ENCODE measurements at places on chromosomes 5 and 9.

- DNase-seq, result no peak
These were observed 1166.2 kb downstream of the TAF11L14 start for GRCh38 chr5:18800293-18801025.

DNA sequence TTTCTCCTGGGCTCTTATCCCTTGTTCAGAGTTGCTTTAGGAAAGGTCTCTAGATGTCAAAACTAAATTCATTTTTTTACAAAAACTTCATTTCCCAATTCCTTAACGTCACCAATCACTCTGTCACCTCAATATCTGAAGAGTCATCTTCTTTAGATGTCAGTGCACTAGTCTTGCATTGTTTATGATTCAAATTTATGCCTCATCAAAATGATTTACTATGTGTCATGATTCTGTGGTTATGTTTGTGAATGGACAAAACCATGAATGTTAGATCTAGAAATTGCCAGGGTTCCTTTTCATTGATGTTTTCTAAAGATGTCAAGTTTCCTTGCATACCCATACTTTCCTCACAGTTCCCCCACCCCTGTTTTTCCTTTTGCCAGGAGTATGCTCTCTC lies 21.5 kb downstream of the CWC27 start:
- no peak for DNase-seq

GRCh38 chr5:127705120-127705892 lies 2.1 kb downstream of the CCDC192 start:
- DNase-seq, result no peak

DNA sequence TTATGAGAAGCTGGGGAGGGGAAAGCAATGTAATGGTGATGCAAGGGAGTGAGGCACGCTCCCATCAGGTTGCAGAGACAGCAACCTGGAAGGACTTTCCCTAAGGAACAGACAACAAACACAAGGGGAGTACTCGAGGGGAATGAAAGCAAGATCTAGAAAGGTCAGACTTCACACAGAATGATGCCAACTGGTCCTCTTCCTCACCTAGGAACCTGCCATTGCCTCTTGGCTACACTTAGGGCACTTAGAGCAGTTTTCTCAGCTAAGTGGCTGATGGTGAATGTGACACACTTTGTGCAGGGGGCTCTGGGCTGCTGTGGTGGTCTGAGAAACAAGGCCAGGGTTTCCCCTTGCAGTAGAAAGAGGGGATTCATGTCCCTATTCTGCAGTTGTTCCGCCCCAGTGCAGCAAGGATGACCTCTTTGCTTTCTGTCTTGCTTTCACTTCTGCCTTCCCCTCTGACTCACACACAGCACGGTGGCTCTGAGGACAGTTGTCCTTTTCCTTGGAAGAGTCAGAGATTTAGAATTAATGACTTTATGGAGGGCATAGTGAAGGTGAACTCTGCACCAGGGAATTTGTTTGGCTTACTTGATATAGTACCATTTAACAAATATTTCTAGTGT lies 394.0 kb upstream of the KLF4 start:
- no peak for DNase-seq

DNA sequence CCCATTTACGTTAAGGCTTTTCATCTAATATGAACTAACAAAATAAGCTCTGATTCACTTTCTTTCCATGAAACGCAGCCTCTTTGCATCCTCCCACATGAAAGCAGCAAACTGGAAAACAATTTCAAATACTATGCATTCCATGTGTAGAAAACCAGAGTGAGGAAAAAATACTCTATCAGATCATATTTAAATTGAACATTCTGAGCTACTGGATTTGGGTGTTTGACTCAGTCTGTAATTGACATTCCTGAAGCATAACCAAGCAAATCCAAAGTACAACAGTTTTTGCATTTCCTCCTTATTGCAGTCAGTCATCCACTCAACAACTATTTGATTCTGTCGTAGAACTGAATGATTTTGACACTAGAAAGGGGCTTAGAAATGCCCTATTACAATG lies 399.1 kb upstream of the NMUR2 start:
- DNase-seq, result no peak

GRCh38 chr5:36215910-36216309 lies 25.8 kb downstream of the NADK2 start:
- DNase-seq, result no peak

DNA sequence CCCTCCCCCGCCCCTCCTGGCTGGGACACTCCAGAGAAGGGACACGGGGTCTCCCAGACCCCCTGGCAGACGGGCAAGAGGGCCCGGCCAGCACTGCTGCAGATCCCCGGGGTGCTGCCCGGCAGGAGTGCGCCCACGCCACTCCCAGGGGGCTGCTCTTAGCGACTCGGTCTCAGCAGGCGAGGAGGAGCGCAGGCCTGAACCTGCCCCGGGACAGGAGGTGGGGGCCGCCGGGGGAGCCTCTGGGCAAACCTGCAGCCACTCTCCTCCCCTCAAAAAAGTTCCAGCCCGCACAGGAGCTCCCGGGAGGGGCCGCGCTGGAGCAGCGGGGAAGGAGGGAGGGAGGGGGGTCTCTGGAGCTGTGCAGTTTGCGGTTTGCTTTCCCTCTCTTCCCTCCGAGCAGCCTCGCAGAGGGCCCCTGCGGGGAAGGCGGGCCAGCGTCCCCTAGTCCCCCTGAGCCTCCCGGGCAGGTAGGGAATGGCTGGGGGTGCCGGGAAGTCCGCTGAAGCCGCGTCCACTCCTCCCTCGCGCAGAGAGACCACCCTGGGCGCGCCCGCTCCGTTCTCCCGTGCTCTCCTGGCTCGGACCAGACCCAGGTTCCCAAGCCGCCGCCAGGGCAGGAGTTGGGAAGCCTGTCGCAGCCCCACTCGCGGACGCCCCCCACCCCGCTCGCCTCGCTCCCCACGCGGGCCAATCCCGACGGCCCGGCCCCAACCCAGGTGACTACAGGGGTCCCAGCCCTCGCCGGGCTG lies 44.2 kb downstream of the NACC2 start:
- peak; percentile 28 for DNase-seq

DNA sequence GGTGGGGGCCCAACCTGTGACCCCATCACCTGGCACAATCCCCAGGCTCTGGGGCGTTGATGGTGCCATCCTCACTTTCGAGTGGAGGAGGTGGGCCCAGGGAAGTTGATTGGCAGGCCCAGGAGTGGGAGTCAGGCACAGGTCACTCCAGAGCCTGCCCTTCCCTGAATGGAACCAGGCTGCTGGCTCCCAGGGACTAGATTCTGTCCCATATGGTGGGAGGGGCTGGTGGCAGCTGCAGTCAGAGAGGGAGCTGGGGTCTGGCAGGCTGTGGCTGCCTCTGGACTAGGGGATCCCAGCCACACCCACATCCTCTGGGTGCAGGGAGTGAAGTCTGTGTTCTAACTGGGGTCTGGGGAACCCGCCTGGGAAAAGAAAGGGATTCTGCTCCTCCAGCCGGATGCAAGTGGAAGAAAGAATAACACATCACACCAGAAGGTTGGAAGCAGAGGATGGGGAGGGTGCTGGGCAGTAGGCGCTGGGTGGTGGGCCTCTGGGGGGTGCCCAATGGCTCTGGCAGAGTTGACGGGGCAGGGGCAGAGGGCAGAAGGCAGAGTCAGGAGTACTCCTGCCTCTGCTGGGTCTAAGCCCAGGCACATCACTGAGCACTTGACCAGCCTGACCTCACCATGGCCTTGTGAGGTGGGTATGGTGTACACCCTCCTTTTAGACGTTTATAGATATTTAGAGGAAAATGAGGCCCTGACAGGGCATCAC lies 25.8 kb downstream of the CEL start:
- DNase-seq, result no peak

DNA sequence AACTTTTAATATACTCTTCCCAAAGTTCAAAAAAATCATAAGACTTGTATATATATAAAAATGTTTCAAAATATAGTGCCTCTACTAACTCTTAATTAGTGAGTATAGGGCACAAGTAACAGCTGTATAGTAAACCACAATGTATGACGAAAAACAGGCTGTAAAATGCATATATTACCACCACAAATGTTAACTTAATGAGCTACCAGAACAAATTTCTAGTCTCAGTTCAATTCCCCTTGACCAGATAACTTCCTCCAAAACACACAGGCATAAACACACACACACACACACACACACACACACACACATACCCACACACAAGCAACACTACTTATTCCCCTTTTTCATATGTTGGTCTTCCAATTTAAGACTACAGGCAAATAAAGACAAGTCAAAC lies 78.8 kb downstream of the FBXL17 start:
- DNase-seq, result no peak

GRCh38 chr9:72983512-72984225 lies 30.8 kb upstream of the ALDH1A1 start:
- DNase-seq, result no peak

- DNase-seq, result no peak
These were observed 133.9 kb upstream of the ADRA1B start for GRCh38 chr5:159782197-159782994.

- DNase-seq, result no peak
These were observed 1.8 kb upstream of the TMEM250 start for GRCh38 chr9:136120438-136120844.

DNA sequence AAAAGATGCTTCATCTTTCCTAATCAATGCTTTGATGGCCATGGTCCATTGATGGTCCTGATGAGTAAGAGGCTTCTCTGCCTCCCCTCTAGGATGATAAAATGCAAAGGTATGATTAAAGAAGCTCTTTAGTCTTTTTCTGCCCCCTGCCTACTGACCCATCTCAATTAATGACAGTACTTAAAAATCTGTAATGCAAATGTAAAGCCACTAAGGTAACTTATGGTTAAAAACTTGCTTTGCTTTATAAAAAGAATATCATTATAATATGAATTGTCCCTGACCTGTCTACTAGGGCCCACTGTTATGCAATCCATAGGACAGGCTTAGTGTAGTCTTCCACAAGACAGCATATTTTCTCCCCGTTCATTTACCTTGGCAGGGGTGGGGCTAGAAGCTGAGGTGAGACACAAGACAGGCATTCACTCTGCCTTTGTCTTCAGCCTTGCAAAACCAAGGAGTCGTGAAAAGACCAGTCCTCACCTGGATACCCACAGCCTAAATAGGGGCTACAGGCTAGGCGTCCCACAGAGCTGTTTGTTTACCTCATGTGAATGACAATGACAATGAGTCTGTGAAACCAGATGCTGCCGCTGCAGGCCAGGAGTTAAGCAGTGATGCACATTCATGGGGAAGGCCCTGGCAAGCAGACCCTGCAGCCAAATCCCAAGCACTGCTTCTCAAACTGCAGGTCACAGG lies 60.4 kb downstream of the BNC2 start:
- no peak for DNase-seq

DNA sequence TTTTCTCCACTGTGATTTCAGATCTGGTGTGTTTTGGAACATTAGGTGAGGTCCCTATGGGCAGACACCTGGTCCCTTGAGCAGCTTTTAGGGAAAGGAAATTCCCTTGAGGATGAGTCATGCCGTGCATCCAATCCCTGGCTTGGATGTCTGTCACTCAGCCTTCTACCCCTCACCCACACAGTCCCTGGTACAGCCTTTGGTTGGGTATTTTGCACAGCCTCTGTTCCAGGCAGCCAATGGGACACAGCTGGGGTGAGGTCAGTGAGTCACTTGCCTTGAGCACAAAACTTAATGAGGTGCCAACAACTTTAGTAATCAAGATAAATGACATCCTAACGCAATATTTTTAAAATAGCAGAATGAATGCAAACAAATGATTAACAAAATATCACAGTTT lies 22.7 kb upstream of the SVEP1 start:
- no peak for DNase-seq

DNA sequence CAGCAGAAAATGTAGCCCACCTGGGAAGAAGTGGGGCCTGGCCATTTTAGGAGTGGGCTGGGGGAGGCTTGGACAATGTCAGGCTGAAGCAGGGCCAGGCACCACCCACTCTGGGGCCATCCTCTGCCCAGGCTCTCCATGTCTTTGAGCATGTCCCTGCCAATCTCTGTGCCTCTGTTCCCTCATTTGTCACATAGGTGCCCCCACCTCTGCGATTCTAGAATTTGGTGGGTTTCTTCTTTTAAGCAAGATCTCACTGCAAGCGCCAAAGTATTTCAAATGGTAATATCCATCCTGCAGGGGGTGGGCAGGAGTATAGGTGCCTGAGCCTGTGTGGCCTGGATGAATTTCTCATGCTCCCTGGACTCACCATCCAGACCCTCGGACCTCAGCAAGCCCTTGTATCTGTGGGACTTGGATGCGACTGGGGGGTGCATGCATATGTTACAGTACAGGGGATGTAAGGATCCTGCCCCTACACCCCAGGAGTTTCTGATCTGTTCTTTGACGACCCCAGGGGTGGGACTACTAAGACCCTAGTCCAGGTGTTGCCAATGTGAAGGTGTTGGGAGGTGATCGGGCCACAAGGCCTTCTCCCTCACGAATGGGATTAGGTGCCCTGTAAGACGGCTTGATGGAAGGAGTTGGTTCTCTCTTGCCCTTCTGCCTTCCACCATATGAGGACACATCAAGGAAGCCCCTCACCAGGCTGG lies 4.3 kb downstream of the CD74 start:
- DNase-seq, result no peak

DNA sequence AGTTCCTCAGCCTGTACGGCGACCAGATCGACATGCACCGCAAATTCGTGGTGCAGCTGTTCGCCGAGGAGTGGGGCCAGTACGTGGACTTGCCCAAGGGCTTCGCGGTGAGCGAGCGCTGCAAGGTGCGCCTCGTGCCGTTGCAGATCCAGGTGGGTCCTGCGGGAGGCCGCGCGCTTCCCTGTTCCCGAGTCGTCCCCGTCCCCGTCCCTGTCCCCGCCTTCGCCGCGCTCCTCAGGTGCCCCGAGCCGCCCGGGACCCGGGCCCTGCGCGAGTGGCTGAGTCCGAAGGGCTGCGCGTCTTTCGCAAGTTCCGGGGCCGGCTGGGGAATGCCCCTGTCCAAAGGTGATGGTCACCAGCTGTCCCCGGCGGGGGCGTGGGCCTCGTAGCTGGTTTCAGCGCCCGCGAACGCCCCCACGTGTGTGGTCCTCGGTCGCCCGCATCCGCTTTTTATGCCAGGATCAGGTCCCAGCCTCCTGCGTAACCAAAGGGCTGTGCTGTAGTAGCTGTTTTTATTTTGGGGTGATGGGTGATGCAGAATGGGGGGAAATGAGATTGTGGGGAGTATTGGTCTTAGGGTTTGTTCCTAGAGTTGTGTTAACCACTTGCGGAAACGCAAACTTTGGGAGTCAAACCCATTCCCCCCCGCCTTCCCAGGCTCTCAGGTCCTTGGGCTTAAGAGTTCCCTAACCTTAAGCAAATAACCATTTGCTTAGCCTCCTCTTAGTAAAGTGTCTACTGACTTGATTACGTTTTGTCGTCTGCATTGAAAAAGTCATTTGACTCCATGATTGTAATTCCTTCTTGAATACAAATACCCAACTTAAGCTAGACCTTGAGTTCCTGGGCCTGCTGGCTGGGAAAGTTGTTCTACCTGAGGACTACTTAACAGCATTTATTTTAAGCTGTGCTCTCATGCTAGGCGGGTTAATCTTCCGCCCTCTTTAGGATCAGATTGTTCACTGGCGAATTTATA lies 663 bp downstream of the ISOC1 start:
- peak; percentile 39 for DNase-seq

DNA sequence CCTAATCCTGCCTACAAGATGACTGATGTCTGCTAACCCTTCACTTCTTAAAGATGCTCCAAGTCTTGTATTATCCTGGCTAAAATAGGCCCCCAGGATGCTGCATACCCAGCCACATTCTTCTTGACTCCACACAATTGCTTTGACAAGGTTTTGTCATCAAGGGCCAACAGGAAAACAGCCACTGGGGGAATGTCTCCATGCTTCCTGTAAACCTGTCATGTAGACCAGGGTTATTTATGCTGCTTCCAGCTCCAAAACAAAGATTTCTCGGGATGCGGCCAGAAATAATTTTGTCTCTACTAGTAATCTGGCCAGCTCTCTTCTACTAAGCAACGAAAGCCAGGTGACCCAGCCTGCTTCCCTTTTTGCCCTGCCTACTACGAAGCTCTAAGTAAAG lies 53.8 kb downstream of the SHB start:
- DNase-seq, result no peak
